ENCODE measurements at places on chromosomes 5 and 9.

- no peak for DNase-seq
Observed at GRCh38 chr9:100317706-100318105, 35.0 kb downstream of the TEX10 start.

- no peak for DNase-seq
Observed at GRCh38 chr5:76221311-76221710, 138.1 kb downstream of the SV2C start.

- DNase-seq: no peak
Observed at GRCh38 chr5:93874491-93874890, 133.1 kb upstream of the POU5F2 start.

DNA sequence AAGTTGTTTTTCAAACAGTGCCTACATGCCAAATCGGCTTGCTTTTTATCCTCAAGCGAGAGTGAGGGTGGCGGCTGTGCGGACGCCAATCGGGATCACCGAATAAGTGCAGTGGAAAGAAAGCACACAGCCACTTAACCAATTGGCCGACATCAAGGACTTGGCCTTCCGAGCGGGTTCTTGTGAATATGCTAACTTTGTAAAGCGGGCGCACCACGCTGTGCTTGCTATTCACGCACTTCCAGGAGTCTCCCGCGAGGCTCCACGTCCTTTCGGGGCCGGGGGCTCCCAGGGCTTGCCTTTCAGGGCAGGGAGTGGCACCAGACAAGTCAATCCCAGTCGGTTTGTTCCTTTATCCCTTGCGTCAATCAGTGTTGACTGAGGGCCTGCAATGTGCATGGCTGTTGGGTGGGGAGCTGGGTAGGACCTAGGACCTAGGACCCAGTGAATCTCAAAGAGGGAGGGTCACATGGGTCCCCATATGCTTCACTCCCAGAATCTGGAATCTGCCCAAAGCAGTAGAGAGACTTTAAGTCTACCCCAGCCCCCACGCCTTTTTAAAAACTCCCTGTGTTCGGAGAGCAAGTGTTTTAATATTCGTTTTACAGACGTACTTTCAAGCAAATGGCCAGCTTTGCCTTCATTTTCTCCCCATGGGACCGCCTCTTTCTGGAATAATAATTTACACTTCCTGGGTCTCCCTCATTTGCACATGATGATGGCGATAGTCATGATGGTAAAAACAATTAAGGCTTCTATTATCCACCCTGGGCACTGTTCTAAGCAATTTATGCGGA lies 2.0 kb upstream of the GCNT4 start:
- no peak for DNase-seq

DNA sequence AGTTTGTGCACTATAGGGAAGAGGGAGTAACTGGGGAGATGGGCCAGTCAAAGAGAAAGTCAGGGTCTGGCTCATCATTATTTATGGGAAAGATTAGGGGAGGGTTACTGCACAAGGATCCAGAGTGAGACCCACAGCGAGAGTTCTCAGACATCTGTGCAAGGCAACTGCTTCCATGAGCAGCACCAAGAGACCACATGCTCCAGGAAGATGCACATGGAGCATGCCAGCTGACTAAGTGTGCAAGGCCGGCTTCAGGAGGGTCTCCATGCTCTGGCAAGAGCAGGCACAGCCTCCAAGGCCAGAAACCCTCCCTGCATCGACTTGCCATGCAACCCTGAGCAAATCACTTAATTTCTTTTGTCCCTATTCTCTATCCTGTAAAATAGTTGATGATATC lies 616.9 kb downstream of the CSNK1G3 start:
- no peak for DNase-seq

- no peak for DNase-seq
Observed at GRCh38 chr9:880725-881124, 39.2 kb downstream of the DMRT1 start.

DNA sequence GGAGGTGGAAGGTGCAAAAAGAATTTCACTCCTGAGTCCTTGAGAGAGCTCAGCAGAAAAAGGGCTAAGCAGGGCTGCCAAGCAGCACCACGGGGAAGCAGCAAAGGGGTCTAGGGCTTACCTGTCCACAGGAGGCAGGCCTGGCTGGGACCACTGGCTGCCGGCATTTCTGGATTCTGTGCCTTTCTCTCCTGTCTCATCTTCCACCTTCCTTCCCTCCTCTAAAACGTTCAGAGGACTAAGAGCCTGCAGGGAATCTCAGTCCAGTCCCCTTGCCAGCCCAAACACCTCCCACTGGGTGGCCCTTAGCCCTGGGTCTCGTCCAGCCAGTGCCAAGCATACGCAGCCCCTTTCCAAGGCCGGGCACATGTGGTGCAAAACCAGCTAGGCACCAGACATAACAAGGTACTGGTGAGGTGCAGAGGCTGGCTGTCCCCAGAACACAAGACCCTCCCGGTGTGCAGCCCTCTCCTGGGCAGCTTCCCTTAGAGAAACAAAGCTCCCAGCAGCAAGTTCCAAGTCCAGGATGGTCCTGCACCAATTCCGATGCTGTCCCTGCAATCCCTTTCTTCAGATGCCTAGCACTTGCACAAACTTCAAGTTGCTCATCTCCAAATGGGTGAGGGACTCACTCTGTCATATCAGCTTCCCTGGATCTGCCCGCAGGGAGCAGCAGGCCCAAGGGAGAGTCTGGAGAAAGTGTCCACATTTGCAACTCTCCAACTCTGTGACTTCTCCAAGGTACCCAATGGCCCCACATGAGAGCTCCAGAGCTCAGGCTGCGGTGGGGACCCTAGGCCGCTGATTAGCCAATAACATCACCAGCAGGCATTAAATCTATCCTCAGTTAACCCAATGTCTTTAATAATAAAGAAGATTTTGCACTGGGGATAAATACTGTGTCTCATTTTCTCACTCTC lies 126.3 kb downstream of the C5orf15 start:
- no peak for DNase-seq

- DNase-seq: peak; percentile 58
Observed at GRCh38 chr5:39164016-39164415, 55.3 kb downstream of the FYB1 start.

DNA sequence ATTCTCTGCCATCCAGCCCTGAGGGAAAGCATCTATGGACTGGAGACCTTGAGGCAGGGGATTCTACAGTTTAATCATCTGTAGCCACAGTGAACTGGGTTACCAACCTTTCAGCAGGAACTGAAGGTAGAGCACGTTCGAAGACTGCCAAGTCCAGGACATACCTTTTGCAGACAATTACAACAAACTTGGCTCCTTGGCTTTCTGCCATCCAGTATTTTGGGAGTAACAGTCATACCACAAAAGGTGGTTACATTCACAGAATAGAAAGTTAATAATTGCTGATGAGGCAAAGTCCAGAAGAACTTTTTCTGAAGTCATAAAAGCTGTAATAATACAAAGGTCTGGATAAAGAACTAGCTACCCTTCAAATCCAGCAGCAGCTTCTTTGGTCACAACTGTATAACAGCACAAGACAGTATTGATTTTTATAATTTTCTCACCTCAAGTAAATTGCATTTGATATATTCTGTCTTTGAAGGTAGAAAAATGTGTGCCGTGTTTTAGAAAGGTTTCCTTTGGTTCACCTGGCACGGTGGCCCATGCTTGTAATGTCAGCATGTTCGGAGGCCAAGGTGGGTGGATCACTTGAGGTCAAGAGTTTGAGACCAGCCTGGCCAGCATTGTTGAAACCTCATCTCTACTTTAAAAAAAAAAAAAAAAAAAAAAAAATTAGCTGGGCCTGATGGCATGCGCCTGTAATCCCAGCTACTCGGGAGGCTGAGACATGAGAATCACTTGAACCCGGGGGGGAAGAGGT lies 236.6 kb downstream of the NR3C1 start:
- DNase-seq: no peak

GRCh38 chr9:69532396-69532795 lies 139.8 kb downstream of the APBA1 start:
- DNase-seq: no peak

DNA sequence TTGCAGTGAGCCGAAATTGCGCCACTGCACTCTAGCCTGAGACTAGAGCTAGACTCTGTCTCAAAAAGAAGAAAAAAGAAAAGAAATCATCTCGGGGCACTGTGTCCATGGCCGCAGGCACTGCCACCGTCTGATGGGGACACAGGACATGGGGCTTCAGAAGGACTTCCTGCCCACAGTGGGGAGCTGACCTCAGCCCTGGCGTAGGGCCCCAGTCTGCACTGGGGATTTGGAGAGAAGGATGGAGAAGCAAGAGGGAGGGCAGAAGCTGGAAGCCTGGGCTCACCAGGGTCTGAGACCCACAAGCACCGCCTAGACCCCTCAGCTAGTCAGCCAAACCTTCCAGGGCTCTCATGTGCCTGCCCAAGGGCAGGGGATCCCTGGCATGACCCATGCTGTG lies 4.1 kb upstream of the SARDH start:
- no peak for DNase-seq

GRCh38 chr9:33443464-33444154 lies 3.8 kb downstream of the AQP3 start:
- no peak for DNase-seq

DNA sequence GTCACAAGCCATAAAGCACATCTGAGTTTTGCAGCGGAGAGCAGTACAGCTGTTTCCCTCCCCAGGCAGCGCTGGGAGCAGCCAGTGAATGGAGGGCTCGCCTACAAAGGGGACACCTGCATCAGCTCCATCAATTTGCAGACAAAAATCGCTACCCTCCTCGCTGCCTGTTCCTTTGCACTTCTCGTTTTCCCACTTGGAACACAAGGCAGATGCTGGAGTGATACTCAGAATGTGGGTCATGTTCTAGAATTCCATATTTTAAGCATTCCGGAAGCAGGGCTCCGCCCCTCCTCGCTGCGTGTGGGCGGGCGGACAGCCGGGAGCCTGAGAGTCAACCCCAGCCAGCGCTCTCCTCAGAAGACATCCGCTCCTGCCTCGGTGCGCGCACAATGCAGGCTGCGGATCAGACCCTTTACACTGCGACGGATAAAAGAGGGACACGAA lies 92.1 kb downstream of the LMNB1 start:
- no peak for DNase-seq

DNA sequence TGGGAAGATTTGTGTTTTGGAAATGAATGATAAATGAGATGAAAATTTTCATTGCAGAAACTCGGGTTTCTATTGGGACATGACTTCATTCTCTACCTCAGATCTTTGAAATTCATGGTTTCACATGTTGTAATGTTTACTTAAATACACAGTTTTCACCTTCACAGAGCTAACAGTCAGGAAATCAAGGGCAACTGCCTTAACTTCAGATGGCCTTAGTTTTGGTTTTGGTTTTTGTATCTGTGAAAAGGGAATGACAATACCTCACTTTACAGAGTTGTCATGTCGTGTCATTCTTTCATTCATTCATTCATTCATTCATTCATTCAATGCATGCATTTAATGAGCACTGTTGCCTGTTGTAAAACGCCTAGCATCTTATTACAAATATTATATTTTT lies 41.9 kb downstream of the NIM1K start:
- DNase-seq: no peak

DNA sequence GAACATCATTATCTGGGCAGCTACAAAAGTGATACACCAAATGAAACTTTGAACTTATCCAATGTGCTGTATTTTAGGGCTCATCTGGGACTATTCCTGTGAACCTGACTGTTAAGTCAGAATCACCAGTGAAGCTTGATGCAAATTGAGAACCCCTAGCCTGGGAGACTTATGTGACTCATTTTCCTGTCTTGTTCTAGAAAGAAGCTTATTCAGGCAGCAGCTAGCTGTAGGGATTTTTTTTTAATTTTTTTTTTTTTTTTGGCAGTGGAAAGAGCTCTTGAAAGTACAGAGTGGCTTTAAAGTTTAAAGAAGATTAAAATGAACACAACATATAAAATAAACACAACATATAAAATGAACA lies 81.1 kb upstream of the TNFAIP8 start:
- DNase-seq: peak; percentile 65

DNA sequence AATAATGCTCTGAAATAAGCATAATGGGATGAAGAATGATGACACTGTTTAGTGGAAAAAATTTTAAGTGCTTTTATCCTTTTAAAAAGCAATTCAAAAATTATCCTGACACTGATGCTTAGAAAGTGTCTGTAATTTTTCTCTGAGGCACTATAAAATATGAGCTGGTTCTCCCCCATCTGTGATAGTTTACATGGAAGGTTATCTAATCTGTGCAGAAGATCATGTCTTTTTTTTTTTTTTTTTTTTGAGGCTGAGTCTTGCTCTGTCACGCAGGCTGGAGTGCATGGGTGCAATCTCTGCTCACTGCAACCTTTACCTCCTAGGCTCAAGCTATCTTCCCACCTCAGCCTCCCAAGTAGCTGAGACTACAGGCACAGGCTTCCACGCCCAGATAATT lies 15.2 kb upstream of the TAF11L2 start:
- DNase-seq: no peak

DNA sequence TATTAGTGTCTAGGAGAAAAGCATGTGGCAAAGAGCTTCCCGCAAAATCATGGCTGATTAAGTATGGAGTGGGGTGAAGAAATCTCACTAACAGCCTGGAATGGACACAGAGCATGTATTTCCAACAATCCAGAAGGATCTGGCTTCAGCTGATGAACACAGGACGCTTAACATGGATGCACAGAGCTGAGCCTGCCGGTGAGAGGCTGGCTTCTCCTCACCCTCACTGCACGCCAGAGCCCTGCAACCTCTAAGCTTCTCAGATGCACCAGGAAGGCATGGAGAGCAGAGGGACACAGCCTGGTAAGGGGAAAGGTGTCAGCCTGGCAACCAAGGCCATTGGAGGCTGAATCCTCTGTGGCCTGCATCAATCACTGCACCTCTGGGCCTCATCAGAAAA lies 298.5 kb downstream of the TRIM32 start:
- DNase-seq: no peak

- DNase-seq: peak; percentile 13
Observed at GRCh38 chr5:130109152-130109551, 204.9 kb downstream of the CHSY3 start.

DNA sequence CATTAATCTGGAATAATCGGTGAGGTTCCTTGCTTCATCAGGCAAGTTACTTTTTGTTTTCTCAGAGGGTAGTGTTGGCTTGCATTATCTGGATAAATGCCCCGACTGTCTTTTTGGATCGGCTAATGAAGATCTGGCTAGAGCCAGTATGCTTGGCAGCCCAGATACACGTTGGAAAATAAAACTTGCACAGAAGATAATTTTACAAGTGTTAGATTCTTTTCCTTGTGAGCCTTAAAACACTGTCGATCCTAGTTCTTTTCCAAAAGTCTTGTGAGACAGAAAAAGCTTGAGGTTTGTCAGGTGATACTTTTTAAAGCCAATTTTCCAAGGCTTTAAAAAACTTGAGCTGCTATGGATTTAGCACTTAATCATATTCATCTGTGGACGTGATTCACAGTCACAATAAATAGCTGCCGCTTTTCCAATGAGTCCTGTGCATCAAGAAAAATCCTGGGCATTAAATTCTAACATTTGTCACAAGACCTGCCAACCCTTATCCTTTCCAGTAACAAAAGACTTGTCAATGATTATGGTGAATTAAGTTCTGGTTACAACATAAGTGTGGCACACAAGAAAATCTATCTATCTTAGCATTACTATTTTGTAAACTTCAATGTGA lies 68.5 kb downstream of the PRLR start:
- DNase-seq: no peak

DNA sequence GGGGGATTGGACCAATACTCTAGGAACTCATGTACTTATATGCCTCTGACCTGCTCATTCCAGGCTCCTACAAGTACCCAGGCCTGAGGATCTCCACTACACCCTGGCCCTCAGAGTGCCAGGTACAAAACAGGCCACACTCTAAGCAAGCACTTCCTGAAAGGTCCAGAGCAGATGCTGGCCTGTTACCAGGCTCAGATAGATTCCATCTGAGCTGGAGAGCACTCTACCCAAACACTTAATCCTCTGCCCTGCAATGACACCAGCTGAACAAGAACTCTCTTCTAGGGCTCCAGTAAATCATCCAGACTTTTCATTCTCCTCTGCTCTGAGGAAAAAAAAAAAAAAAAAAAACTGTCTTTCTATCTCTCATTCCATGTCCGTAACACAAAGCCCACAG lies 2.9 kb downstream of the P4HA2 start:
- no peak for DNase-seq
